RKO (cell line): ENCODE measurements at places on chromosomes 2 and 18.

DNA sequence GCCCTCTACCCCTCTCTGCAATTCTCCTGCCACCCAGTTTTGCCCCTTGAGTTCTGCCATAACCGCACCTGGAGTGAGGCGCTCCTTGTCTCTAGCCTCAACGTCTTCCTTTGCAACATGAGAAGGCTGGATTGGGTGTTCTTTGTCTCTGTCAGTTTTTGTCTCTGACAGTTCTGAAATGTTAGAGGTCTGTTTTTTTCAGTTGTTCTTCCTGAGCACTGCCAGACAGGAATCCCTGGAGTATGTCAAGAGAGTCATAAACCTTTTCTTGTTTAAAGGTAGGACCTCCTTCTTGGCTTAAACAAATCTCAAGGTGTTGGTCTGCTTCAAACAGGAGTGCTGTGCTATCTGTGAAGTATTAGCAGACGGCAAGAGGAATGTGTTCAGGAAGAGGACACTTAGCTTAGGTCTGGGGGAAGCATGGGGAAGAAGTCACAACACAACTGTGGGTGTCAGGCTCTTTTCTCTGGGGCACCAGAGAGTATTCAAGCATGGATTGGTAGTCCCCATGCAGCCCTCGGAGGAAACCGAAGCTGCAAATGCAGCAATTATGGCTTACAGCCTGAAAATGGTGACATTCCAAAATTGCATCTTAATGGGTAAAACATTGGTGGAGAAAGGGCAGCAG lies 32.3 kb downstream of the AFF3 start:
- no peak for DNase-seq

DNA sequence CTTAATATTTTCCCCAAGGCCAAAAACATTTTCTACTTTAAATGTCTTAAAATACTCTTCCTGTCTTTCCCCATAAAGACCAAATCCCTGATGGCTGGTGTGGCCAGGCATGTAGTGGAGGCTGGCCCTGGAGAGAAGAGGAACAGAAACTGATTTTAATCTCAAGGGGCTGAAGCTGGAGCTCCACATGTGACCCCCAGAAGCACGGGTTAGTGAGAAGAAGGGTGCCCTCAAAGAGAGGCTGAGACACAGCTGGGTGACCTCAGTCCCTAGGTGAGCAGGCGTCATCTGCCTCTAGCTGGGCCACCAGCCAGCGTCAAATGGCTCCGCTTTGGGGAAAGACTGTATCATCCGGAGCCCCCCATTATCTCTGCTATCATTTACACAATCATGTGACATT lies 19.3 kb upstream of the TMEM18 start:
- no peak for DNase-seq

DNA sequence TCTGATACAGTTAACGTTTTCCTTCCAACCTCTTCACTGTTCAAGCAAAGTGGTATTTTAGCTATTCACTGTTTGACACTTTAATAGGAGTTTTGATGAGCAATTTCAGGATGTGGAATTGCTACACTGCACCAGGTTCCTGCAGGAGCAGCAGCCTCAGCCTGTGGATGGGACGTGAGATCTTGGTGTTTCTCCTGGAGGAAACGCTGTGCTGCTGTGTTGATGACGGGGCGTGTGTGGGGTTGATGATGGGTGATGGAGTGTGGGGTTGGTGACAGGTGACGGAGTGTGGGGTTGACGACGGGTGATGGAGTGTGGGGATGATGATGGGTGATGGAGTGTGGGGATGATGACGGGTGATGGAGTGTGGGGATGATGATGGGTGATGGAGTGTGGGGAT lies 98.9 kb downstream of the RTP5 start:
- no peak for DNase-seq

DNA sequence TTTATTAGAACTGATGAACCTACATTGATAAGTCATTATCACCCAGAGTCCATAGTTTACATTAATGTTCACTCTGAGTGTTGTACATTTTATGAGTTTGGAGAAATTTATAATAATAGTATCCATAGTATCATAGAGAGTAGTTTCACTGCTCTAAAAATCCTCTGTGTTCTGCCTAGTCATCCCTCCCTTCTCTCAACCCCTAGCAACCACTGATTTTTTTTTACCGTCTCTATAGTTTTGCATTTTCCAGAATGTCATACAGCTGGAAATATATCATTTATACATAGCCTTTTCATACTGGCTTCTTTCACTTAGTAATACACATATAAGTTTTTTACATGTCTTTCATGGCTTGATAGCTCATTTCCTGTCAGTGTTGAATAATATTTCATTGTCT lies 231.1 kb downstream of the RAD51AP2 start:
- DNase-seq = no peak

DNA sequence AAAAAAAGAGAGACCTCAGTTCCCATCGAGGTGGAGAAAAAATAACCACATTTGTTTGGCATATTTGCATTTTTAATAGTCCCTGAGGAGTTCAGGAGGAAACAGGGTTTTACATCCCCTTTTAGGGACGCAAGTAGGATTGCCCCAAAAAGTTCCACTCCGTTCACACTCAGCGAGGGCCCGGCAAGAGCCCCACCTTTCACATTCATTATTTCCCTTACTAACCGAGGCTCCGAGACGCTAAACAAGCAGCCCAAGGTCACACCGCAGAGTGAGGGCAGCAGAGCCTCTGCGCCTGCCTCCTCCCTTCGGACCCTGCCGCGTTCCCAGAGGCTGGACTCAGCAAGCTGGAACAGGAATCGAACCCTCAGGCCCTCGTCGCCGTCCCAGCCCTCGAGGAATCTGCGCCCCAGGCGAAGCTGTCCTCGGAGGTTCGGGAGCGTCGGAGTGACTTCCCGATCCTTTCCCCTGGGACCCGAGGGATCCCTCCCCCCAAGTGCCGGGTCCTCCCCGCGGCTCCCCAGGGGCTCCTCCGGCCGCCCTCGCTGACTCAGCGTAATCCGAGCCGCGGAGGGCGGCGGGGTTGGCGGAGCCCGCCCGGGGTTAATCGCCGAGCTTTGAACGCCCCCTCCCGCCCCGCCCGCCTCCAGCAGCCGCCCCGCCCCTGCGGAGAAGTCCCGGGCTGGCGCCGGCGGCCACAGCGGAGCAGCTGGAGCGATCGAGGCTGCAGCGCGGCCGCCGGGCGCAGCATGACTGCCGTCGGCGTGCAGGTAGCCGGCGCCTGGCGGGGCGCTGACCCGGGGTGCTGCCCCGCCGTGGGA lies at the start of gene TMEM37:
TMEM37 (plus strand) TSS at position 700 of the 821 bp plus-strand sequence; CDS start at position 750, 50 bp downstream.
- DNase-seq = peak; percentile 47

GRCh38 chr2:107354175-107354574 lies 468.2 kb upstream of the ST6GAL2 start:
- DNase-seq = no peak

DNA sequence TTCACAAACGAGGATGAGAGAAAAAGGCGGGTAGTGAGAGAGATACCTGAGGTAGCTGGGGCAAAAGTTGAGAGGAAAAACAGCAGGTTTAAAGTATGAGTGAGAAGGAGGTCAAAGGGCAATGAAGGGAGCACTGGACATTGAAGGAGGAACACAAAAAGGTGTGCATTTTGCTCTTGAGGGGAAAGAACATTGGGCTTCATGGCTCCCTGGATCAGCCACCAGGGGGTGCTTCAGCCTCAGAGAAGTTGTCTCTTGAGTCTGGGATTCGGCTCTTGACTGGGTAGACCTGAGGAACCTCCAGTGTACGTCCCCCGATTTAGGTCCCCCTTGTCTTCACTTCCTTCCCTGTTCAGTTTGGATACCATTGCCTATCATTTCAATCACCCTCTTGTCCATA lies 128.5 kb downstream of the RAPGEF4 start:
- DNase-seq = peak; percentile 11

DNA sequence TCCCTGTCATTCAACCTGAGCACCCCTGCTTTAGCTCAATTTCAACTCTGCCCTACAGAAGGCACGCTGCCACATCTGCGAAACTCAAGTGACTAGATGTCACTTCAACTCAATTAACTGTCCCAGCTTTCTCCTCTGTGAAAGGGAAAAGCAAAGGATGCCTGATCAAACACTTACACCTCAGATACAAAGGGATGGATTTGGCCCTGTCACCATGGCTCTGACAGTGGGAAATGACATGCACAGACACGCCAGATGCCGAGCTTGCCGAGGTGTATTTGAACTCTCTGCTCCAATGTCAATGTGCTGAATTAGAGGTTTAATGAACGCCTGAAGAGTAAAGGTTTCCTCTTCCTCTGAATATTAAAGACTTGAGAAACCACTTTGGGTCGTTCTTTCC lies 481.1 kb downstream of the CBLN2 start:
- no peak for DNase-seq

- DNase-seq = no peak
These were observed 242.4 kb downstream of the LPIN1 start for GRCh38 chr2:11988691-11989353.
